Activated naive CD8-positive, alpha-beta T cell treated with anti-CD3 and anti-CD28 coated beads for 36 hours (primary cell): ENCODE measurements at places on chromosomes 3 and 15. TPM values are rescaled to one million over a fixed set of nuclear protein-coding genes. Genes with fewer than 3 reads are reported as not detected.
A peak's percentile ranks its signal among the peaks of the same experiment; 100 is the strongest.

- no peak for DNase-seq
- no peaks in the 10 kb centered on the region for H3K36me3 ChIP-seq
- H3K4me1 ChIP-seq: no peaks in the 10 kb centered on the region
- peaks cover 9% of the 10 kb centered on the region for H3K27me3 ChIP-seq
Observed at GRCh38 chr3:69784954-69785514, 45.8 kb downstream of the MITF start.

DNA sequence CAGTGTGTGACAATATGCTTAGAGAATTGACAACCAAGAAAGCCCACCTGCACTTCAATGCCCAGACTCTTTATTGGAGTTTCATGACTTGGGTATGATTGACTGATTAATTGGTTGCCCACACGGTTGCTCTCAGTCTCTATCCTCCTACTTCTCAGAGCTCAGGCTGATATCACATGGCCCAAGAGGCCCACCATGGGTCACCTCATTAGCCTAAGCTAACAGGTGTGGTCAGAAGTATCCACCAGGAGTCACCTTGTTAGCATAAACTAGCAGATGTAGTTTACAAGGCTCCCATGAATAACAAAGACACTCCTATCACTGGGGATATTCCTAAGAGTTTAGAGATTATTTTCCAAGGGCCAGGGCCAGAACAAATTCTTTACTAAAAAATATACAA lies 120.2 kb upstream of the MBNL1 start:
- DNase-seq: no peak
- no peak overlapping the region for H3K4me3 ChIP-seq
- H3K27me3 ChIP-seq: no peaks in the 10 kb centered on the region

- H3K4me1 ChIP-seq: no peaks in the 10 kb centered on the region
- no peak for DNase-seq
- H3K27me3 ChIP-seq: no peaks in the 10 kb centered on the region
Observed at GRCh38 chr3:195030791-195031321, 240.1 kb downstream of the XXYLT1 start.

DNA sequence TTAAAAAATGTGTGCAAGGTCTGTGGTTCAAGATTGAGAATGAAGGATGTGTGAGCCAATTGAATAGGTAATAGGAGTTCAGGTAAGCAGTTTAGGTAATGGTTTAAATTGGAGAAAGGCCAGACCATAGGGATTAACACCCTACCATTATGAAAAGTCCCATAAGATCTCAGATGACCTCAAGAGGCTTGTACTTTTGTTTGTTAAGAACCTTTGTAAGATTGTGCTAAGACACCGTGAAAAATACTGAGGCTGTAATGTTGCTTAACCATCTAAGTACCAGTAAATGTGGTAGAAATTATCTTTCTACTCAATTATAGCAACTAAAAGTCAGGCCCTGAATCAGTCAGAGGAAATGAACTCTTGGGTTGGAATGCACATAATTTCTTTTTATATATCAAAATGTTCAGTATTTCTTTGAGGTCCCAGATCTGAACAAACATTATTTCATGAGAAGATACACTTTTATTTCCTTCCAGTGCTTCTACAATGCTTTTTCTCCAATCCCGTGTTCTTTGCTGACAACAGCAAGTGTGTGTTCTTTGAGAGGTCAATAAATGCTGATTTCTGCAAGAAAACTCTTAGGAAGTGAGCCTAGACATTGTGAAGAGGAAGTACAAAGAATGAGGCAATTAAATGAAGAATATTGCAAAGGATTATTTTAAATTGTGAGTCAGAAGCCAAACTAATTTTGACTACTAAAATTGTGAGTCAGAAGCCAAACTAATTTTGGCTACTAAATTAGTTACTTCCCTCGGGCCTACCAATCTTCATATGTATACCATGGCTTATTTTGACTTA lies 66.4 kb downstream of the TCF12 start:
- no peak overlapping the region for H3K4me3 ChIP-seq
- H3K27ac ChIP-seq: peak overlapping the region; percentile 8
- H3K27me3 ChIP-seq: no peaks in the 10 kb centered on the region
- no peaks in the 10 kb centered on the region for H3K36me3 ChIP-seq

- no peak for DNase-seq
- no peak overlapping the region for H3K4me3 ChIP-seq
- no peak overlapping the region for H3K27ac ChIP-seq
- no peaks in the 10 kb centered on the region for H3K4me1 ChIP-seq
- H3K36me3 ChIP-seq: no peaks in the 10 kb centered on the region
- no peaks in the 10 kb centered on the region for H3K27me3 ChIP-seq
Observed at GRCh38 chr15:87747087-87747486, 509.5 kb downstream of the NTRK3 start.

GRCh38 chr3:46929324-46929723 lies 47.2 kb downstream of the CCDC12 start:
- no peak for DNase-seq
- no peaks in the 10 kb centered on the region for H3K27me3 ChIP-seq
- H3K4me1 ChIP-seq: peaks cover 53% of the 10 kb centered on the region
- no peak overlapping the region for H3K27ac ChIP-seq

- H3K27me3 ChIP-seq: no peaks in the 10 kb centered on the region
- H3K36me3 ChIP-seq: no peaks in the 10 kb centered on the region
- H3K27ac ChIP-seq: no peak overlapping the region
- H3K4me3 ChIP-seq: no peak overlapping the region
- no peaks in the 10 kb centered on the region for H3K4me1 ChIP-seq
- DNase-seq: no peak
Observed at GRCh38 chr3:57948781-57949242, 59.4 kb upstream of the FLNB start.

Gene CHL1
- not detected for total RNA-seq

Gene MUC20
- 0.26 TPM for total RNA-seq

Gene CD200R1L
- total RNA-seq: not detected

Gene AP3B2
- 0.30 TPM for total RNA-seq

Gene SLC15A2
- total RNA-seq: 0.74 TPM

DNA sequence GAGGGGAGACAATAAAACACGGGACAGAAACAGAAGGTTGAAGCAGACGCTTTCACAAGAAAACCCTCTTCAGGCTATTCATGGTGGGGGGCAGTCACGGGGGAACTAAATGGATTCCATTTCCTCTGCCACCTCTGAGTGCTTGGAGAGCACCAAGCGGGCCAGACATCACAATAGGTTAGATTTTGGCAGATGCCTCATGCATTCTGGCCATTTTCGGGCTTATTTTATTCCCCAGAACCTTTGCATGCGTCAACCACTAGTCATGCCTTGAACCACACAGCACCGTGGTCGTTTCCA lies 82.2 kb downstream of the RORA start:
- no peak overlapping the region for H3K27ac ChIP-seq
- H3K36me3 ChIP-seq: no peaks in the 10 kb centered on the region
- H3K27me3 ChIP-seq: peaks cover 29% of the 10 kb centered on the region
- DNase-seq: no peak
- H3K4me1 ChIP-seq: no peaks in the 10 kb centered on the region
- H3K4me3 ChIP-seq: no peak overlapping the region

DNA sequence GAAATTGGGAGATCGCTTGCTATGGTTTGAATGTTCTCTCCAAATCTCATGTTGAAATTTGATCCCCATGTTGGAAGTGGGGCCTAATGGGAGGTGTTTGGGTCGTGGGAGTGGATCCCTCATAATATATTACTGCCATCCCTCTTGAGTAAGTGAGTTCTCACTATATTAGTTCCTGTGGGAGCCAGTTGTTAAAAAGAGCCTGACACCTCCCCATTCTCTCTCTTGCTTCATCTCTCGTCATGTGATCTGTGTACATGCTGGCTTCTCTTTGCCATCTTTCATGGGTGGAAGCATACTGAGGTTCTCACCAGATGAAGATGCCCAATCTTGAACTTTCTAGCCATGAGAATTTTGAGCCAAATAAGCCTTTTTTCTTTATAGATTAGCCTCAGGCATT lies 43.0 kb upstream of the IL20RB start:
- peaks cover 55% of the 10 kb centered on the region for H3K4me1 ChIP-seq
- H3K27me3 ChIP-seq: no peaks in the 10 kb centered on the region
- H3K36me3 ChIP-seq: peaks cover 46% of the 10 kb centered on the region
- H3K4me3 ChIP-seq: no peak overlapping the region

Gene OXSR1
- 59.9 TPM for total RNA-seq

DNA sequence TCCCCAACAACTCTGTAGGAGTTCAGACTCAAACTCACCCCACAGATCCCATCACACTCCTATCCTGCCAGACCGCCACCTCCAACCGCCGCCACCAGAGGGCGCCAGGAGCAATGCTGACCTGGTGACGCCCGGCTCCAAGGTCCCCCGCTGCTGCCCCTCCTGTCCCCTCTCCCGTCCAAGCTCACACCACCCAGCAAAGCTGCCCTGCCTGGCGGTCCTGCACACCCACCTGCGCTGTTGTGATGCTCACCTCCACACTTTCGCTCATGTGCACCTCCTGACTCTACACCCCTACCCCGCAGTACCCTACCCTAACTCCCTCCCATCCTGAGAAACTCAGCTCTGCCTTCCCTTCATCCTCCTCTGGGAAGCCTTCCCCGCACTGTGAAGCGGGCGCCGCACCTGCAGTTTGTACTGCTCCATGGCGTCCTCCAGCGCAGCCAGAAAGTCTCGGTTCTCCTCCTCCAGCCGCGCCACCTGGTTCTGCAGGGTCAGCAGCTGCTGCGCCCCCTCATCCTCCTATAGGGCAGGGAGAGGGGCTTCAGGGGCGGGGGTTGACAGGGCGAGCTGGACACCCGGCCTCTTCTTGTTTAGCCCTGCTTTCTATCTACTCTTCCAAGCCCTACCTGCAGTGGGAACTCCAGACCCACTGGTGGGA lies 7.9 kb downstream of the KIF7 start:
- H3K27me3 ChIP-seq: peaks cover 7% of the 10 kb centered on the region
- H3K36me3 ChIP-seq: no peaks in the 10 kb centered on the region
- H3K4me3 ChIP-seq: no peak overlapping the region
- peak; percentile 68 for DNase-seq

- peaks cover 6% of the 10 kb centered on the region for H3K27me3 ChIP-seq
- H3K36me3 ChIP-seq: no peaks in the 10 kb centered on the region
- DNase-seq: no peak
- no peak overlapping the region for H3K27ac ChIP-seq
- H3K4me1 ChIP-seq: peaks cover 1% of the 10 kb centered on the region
Observed at GRCh38 chr15:89030311-89030710, 57.9 kb upstream of the ABHD2 start.

- H3K4me3 ChIP-seq: no peak overlapping the region
- H3K4me1 ChIP-seq: no peaks in the 10 kb centered on the region
- H3K27ac ChIP-seq: no peak overlapping the region
- DNase-seq: no peak
- H3K36me3 ChIP-seq: peaks cover 3% of the 10 kb centered on the region
Observed at GRCh38 chr3:52851348-52851747, 16.5 kb upstream of the MUSTN1 start.

Gene ITPR1
- 58.4 TPM for total RNA-seq
